ENCODE measurements at places on chromosomes 7 and 10.

- DNase-seq: no peak
Measured at GRCh38 chr10:29224631-29225030, 64.2 kb upstream of the LYZL1 start.

DNA sequence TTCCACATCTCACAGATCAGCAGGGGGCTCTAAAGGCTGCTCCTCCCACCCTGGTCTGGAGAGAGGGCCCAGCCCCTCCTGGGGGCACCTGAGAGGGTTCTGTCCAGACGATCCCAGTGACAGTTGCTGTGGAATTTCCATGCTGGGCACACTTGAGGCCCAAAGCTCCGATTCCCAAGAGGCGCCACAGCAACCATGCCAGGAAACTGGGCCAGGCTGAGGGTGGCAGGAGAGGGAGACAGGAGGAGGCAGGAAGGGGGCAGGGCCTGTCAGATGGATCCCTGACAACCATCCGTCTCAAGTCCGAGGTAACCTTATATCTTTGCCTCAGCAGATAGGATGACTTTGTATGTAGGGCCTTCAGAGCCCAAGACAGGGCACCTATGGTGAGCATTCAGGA is 4.3 kb upstream of the NOS3 start:
- no peak for DNase-seq

DNA sequence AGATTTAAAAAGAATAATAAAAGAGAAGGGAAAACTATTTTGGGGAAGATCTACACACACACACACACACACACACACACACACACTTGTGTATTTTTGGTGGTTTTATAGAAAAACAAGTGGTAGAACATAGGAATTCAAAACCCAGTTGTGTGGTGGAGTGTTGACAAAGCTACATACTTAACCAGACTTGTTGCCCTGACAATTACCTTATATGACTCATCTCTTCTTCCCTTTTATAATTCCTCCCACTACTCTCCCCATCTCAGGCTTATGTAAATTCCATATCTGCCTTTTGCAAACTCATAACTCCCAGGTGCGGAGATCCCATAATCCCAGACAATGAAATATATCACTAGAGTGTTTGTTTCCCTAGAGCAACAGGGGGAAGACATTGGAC is 873.7 kb downstream of the NXPH1 start:
- no peak for DNase-seq

DNA sequence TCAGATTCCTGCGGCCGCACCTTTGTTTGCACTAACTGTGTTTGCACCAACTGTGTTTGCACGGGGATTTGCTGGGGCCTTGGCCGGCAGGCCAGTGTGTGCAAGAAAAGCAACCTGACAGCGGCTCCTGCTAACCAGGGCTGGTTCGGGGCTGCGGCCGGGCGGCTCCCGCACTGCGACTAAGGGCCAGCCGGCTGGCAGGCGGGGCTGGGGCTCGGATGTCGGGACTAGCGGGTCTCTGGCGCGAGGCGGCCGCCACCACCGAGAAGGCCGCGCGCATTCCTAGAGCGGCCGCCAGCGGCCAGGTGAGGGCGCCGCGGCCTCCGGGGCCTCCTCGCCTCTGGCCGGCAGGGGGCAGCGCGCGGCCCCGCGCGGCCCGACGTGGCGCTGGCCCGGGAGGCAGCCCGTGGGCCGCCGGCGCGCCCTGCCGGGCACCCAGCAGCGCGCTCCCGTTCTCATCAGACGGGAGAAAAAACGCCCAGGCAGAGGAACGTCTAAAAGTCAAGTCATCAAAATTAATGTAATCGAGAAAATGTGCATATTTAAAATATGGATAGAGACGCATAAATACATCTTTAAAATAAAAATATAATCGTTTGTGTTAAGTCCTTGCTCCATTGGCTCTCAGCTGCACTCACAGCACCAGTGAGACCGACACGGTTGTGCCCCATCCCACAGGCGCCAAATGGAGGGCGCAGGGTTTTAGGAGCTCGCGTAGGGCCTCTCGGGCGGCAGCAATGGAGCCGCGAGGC is 38.5 kb downstream of the ZNF777 start:
- no peak for DNase-seq

DNA sequence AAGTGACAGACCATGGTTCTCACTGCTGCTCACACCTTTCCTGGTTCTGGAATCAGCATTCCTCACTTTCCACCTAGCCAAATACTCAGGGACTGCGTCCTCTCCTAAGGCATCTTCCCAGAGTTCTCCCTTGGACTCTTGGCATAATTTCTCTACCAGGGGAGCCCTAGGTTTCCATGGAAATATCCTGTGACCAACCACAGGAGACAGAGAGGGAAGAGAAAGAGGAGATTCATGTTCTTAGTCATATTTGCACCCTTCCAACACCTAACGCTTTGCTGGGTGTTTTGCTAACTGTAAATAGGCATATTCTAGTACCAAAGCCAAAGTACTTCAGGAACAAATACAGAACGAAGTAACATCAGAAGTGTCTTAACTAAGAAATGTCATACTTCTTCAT is 28.6 kb downstream of the DENND11 start:
- DNase-seq: no peak

DNA sequence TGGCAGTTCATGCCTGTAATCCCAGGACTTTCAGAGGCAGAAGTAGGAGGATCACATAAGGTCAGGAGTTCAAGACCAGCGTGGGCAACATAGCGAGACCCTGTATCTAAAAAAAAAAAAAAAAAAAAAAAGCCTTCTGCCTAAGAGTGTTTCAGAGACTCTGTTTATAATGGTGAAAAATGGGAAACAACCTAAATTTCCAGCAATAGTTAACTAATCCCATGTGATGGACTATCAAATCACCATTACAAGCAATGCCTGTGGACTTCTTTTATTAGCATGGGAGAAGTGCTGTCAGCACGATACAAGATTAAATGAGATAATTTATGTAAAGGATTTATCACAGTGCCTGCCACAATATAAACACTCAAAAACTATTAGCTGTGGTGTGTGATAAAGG is 67.5 kb upstream of the CUX1 start:
- DNase-seq: no peak

GRCh38 chr10:131160219-131160875 is 151.2 kb downstream of the TCERG1L start:
- no peak for DNase-seq

- DNase-seq: peak; percentile 11
Measured at GRCh38 chr7:26090927-26091519, 61.0 kb upstream of the NFE2L3 start.

GRCh38 chr10:54550016-54550415 is 251.0 kb downstream of the PCDH15 start:
- DNase-seq: no peak

- no peak for DNase-seq
Measured at GRCh38 chr7:90503367-90503766, 33.9 kb downstream of the PTTG1IP2 start.

GRCh38 chr7:151398446-151399304 is 11.2 kb downstream of the WDR86 start:
- no peak for DNase-seq
